ENCODE measurements at places on chromosomes 6 and 20.

- DNase-seq: no peak
These were observed 4.9 kb downstream of the MTCH1 start for GRCh38 chr6:36980876-36981619.

DNA sequence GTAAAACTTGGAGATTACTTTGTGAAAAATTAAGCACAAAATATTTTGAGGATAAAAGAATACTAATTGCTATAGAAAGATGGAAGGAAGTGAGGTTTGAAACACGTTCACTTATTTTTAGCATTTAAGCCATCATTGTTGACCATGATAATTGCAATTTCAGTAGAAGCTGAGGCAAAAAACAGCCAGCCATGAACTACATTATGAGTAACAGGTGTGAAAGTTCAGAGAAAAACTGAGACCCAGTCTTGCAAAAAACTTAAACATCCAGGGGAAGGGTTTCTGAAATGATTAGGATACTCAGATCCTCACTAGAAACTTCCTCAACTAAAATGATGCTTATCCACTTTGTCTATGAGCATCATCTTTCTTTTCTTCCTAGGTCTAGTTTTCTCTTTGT lies 619.4 kb downstream of the PHF3 start:
- DNase-seq: no peak

- DNase-seq: no peak
These were observed 110.2 kb downstream of the ESR1 start for GRCh38 chr6:151917531-151918329.

DNA sequence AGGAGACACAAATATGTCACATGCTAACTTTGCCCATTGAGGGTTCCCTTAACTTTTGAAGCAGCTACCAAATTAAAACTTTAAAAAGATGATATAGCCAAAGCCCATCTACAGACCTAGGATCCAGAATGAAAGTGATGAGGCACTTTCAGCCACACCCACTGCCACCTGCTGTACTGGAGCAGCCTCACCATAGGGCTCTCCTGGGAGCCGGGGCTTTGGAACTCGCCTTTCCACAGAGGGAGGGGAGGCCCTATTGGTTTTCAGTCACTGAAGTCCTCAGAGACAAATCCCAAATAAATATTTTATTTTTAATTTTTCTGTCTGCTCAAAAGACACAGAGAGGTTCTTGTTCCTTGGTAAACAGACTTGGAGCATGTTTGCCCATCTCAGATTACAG lies 238.1 kb upstream of the TAB2 start:
- no peak for DNase-seq

GRCh38 chr6:88298066-88298845 lies 132.1 kb upstream of the CNR1 start:
- DNase-seq: no peak

- no peak for DNase-seq
These were observed 2.2 kb upstream of the TOMM6 start for GRCh38 chr6:41785254-41785653.
